ENCODE measurements at places on chromosomes 2 and 18.

GRCh38 chr18:22194151-22194598, 24.8 kb downstream of the GATA6 start:
- DNase-seq, result no peak

DNA sequence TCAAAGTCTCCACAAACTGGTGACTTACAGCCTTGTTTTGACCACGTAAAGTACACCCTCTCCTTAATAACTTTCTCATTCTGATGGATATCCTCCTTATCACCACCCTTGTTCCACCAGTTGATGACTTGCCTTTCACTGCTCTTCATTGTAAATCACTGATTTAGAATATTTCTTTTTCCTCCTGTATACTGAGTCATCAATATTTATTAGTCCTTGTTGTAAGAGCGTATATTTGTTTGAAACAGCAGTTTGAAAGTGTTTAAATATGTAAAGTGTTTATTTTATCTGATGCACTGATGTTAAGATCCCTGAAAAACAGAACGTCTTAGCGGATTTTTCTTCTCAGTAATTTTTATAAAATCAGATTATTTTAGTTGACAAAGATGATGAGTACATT, 34.2 kb upstream of the DYSF start:
- DNase-seq, result no peak

DNA sequence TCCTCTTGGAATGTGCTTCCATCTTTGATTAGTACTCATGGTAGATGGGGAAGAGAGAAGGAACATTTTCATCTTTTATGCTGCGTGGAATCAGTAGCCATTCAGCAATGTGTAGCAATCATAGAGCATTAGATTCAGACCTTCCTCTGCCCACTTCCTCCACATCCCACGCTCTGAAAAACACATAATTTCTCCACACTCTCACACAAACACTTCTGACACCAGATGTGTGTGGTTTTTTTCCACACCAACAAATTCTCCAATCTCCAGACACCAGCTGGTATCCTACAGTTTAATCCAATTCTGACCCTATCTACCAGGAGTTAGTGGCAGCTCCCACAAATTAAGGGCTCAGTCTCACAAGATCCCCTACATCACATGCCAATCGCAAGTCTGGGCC, 103.3 kb downstream of the AOX1 start:
- no peak for DNase-seq

DNA sequence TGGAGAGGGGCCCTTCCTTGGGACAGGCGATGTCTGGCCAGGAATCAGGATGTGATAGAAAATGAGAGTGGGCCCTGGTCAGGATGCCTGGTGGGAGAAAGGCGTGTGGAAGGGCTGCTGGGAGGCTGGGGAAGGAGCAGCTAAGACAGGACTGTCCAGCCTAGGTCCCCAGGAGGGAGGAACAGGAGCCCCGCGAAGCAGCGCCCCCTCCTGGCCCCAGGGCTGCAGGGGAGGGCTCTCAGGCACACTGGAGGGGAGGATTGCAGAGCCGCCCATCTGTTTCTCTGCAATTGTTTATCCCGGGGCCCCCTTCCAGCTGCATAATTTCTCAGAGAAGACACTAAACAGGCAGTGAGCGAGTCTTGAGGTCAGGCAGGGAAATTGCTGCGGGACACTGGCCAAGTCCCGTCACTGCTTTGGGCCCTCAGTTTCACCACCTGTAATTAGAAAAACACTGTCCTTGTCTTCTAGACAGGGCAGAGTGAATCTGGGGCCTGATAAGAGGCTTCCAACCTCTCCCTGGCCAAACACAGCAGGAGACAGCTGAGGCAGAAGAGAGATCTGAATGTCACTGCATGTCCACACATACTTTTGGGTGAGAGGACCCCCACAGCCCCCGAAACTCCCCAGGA, 3.9 kb upstream of the NPPC start:
- DNase-seq, result no peak

GRCh38 chr2:26526589-26526988, 48.7 kb upstream of the OTOF start:
- no peak for DNase-seq

DNA sequence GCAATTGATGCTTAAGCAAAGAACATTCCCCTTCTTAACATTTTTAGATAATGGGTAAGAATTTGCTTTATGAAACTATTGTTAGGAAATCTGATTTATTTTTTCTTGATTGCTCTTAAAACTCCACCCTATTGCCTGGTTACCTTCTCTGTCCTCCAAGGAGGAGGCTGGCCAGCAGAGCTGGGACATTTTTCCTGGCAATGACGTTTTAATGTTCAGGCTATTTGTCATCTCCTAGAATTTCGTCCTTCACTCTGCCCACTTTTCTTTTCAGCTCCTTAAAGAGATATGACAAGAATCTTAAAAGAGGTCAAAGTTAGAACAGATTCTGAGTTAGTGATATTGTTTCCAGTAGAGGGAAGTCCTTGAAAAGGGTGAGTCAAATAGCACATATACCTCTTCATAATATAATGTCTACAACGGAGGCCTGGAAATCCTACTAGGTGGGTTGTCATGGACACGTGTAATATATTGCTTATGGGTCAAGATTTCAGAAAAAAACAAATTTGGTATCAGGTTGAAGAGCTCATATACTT, 141.0 kb downstream of the CMPK2 start:
- DNase-seq, result no peak

DNA sequence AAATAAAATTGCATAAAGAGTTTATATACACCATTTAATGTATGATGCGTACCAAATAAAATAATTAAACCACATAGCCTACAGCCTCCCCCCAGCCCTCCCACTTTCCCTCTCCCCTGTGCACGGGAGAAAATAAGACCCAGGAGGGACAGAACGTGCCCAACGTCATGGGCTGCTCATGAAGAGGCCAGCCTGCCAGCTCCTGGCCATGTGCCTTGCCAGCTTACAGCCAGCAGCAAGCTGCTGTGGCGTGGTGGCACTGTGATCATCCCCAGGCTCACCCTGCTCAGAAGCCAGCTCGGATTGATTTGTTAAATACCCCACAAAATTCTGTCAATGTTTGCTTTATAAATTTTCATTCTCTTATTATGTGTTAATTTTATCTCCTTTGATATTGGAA, 7.6 kb downstream of the GPR148 start:
- no peak for DNase-seq

GRCh38 chr2:1505031-1505441, 91.8 kb downstream of the TPO start:
- no peak for DNase-seq

DNA sequence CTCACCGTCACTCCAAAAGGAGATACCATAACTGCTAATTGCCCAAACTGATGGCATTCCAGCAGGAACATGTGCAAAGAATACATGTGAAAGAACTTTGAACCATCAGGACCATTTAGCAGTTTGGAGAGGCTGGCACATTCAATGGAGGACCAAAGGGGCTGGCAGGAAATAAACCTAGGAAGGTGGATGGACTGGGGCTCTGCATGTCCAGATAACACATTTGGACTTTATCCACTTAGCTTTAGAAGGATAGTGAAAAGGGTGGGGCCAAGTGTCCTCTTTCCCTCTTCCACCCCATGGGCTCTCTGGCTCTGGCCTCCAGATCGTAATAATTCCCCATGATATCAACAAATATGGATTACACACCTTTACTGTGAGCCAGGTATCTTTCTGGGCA, 80.0 kb upstream of the STPG4 start:
- DNase-seq, result no peak

- no peak for DNase-seq
These were observed 114.3 kb downstream of the NXPH2 start for GRCh38 chr2:138665937-138666336.

DNA sequence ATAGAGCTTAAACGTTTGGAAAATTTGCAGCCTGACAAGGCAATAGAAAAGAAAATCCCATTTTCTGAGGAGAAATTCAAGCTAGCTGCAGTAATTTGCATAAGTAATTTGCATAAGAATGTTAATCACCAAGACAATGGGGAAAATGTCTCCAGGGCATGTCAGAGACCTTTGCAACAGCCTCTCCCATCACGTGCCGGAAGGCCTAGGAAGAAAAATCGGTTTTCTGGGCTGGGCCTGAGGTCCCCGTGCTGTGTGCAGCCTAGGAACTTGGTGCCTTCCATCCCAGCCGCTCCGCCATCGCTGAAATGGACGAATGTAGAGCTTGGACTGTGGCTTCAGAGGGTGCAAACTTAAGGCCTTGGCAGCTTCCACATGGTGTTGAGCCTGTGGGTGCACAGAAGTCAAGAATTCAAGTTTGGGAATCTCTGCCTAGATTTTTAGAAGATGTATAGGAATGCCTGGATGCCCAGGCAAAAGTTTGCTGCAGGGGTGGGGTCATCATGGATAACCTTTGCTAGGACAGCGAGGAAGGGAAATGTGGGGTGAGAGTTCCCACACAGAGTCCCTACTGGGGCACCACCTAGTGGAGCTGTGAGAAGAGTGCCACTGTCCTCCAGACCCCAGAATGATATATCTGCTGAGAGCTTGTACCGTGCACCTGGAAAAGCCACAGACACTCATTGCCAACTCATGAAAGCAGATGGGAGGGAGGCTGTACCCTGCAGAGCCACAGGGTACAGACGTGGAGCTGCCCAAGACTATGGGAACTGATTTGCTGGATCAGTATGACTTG, 164.6 kb downstream of the GULP1 start:
- DNase-seq, result no peak
